PC-9 (cell line): ENCODE measurements at places on chromosomes 2 and 18. TPM values are rescaled to one million over a fixed set of nuclear protein-coding genes. Genes with fewer than 3 reads are reported as not detected.

DNA sequence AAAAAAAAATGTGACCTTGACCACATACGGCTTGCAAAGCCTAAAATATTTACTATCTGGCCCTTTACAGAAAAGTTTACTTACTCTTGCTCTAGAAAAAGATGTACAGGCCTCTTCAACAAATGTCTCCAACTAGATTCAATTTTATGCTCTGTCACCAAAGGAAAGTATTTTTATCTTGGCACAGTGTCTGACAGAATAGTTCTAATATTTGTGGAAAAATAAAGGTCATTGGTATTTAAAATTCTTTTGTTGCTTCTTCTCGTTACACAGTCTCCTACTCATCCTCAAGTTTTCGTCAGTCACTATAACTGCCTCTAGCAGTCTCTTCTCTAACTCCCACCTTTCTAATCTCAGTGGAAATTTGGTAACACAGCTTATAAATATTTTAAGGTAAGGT, 1.4 kb downstream of the RBKS start:
- peak overlapping the region; percentile 96 for H3K27ac ChIP-seq
- peaks cover 41% of the 10 kb centered on the region for H3K4me1 ChIP-seq

DNA sequence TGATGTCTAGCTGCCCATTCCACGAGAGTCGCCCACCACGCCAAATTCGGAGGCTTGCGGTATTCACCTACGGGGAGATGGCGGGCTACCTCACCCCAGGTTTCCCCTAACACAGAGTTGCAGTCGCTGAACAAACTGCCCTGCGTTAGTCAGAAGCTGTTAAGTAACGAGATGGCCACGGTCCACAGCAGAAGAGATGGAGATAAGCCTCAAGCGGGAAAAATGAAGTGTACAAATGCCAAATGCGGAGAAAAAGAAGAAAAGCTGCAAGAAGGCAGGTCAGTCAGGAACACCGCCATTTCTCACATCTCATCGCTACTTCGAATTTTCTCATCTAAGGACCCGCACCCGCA, 425 bp downstream of the ASB3 start:
- DNase-seq = no peak
- peaks cover 7% of the 10 kb centered on the region; the same call in 1 of the 2 replicates for H3K36me3 ChIP-seq
- no peaks in the 10 kb centered on the region for H3K27me3 ChIP-seq
- H3K27ac ChIP-seq = peak overlapping the region; percentile 51
- peak overlapping the region; percentile 88 for H3K4me3 ChIP-seq

DNA sequence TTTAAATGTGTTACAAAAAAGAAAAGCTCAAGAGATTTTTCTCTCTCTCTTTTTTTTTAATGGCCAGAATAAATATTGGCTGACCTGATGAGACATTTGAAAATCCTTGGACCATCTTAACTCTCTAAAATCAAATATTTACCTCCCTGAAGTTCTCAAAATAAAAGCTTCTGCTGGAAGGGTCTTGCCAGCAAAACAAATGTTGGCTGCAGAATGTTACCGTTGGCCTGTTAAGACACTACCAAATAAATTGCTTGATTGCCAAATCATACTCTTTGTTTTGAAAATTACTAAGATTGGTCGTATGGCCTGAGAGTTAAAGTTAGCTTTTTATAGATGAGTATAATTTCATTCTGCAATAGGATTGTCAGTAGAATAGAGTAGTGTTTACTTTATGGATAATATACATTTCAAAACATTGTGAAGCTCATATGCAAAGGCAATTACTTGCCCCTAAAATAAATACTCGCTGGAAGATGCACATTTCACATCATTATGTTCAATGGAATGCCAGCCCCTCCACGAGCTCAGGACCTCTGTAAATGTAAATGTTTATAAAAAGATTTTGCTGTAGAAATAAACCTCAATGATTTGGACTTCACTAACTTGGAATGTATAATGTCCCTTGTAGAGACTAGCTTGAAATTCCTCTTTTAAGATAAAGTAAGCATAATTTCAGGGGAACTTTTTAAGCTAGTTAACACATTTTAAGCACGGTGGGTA, 193.4 kb downstream of the SOX11 start:
- H3K27me3 ChIP-seq = no peaks in the 10 kb centered on the region
- no peak overlapping the region for H3K27ac ChIP-seq
- no peaks in the 10 kb centered on the region for H3K36me3 ChIP-seq
- no peak overlapping the region for H3K4me3 ChIP-seq
- no peaks in the 10 kb centered on the region for H3K4me1 ChIP-seq
- DNase-seq = no peak

GRCh38 chr18:9521770-9522169, 46.5 kb downstream of the RALBP1 start:
- H3K27me3 ChIP-seq = no peaks in the 10 kb centered on the region
- H3K36me3 ChIP-seq = peaks cover 11% of the 10 kb centered on the region; the same call in 1 of the 2 replicates
- H3K4me1 ChIP-seq = peaks cover 16% of the 10 kb centered on the region
- no peak overlapping the region for H3K27ac ChIP-seq
- no peak overlapping the region for H3K4me3 ChIP-seq

GRCh38 chr2:197297266-197297665, 13.3 kb downstream of the ANKRD44 start:
- H3K4me3 ChIP-seq = no peak overlapping the region
- H3K27me3 ChIP-seq = no peaks in the 10 kb centered on the region
- no peaks in the 10 kb centered on the region for H3K36me3 ChIP-seq
- no peaks in the 10 kb centered on the region for H3K4me1 ChIP-seq

- no peak for DNase-seq
- H3K4me3 ChIP-seq = no peak overlapping the region
- no peaks in the 10 kb centered on the region for H3K36me3 ChIP-seq
- H3K27ac ChIP-seq = no peak overlapping the region
Observed at GRCh38 chr2:8089596-8089995, 592.3 kb upstream of the ID2 start.

GRCh38 chr2:98540536-98540935, 67.8 kb downstream of the COA5 start:
- H3K27me3 ChIP-seq = no peaks in the 10 kb centered on the region
- no peak overlapping the region for H3K4me3 ChIP-seq
- DNase-seq = no peak
- no peak overlapping the region for H3K27ac ChIP-seq
- H3K36me3 ChIP-seq = 0 out of 2 replicates have a peak, but pooled peaks cover 5% of the 10 kb centered on the region

DNA sequence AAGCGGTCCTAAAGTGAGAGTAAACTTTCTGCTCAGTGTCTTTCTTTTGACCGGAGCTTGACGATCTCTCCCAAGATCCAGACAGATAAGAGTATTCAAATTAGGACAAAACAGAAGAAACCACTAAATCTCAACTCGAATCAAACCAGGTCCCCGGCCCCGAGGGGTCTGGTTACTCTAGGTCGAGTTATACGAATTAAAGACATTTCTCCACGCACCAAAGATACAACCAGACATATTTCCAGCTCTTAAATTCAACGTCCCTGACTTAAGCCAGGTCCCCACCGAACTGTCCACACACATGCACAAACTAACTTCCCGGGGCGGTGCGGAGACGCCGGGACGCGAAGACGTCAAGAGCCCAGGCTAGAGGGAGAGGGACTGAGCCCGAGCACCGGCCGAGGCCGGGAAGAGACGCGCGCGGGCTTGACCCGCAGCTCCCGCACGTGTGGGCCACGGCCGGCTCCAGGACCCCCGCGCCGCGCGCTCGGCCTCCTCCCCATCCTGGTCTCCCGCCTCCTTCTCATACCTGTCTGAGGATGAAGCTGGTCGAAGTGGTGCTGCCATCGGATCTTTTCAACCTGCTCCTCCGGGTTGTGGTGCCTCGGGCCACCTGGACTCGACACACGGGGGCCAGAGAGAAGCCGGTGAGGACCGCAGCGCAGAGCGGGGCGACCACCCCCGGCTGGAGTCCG, 896 bp downstream of the CACNB4 start:
- H3K4me1 ChIP-seq = peaks cover 9% of the 10 kb centered on the region; the same call in 1 of the 2 replicates
- no peak overlapping the region for H3K27ac ChIP-seq
- H3K27me3 ChIP-seq = peaks cover 70% of the 10 kb centered on the region
- H3K4me3 ChIP-seq = peak overlapping the region; percentile 66
- H3K36me3 ChIP-seq = no peaks in the 10 kb centered on the region

- no peaks in the 10 kb centered on the region for H3K27me3 ChIP-seq
- no peak for DNase-seq
- H3K36me3 ChIP-seq = no peaks in the 10 kb centered on the region
- H3K27ac ChIP-seq = no peak overlapping the region
Observed at GRCh38 chr2:108266218-108266617, 22.5 kb upstream of the SULT1C2 start.

DNA sequence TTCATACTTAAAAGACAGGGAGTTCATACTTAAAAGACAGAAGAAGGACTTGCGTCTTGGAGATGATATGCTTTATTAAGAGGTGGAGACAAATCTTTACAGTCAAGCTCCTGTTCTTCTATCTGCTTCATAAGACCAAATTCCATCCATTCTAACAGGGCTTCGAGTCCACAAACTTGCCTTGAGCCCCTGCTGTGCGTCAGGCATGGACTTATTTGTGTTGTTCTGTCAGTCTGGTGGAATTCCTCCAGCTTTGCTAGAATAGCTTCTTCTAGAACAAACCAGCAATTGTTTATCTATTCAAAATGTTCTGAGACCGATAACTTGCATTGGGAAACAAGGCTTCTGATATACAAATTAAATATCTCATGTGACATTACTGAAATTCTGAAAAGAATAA, 73.9 kb upstream of the SOX11 start:
- no peak for DNase-seq
- H3K27me3 ChIP-seq = peaks cover 9% of the 10 kb centered on the region
- H3K27ac ChIP-seq = no peak overlapping the region
- no peaks in the 10 kb centered on the region for H3K4me1 ChIP-seq

DOK1 gene
- 15.0 and 27.8 TPM in 2 replicates for total RNA-seq

EPHA4 gene
- 10.6 and 21.3 TPM in 2 replicates for total RNA-seq

COL5A2 gene
- 0.35 and 0.55 TPM in 2 replicates for total RNA-seq
